CD4-positive, alpha-beta T cell treated with Interleukin-1 beta for 1 hour (primary cell): ENCODE measurements at places on chromosomes 5 and 9.
A peak's percentile ranks its signal among the peaks of the same experiment; 100 is the strongest.

DNA sequence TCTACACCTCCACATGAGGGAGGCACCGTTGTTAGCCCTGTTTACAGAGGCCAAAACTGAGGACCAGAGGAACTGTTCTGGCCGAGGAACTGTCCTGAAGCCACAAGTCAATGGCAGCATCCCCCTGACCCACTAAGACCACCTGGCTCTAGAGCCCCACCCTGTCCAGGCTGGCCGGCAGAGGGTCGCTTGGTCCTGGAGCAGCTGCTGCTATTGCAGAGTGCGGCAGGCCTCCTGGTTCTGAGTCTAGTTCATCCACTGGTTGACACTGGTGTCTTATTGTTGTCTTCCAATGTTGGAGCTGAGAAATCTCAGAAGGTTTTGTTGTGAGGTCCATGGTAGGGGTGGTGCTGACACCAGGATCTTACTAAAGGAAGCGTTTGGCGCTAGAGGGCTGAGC lies 26.6 kb upstream of the ANGPTL2 start:
- no peak for DNase-seq

DNA sequence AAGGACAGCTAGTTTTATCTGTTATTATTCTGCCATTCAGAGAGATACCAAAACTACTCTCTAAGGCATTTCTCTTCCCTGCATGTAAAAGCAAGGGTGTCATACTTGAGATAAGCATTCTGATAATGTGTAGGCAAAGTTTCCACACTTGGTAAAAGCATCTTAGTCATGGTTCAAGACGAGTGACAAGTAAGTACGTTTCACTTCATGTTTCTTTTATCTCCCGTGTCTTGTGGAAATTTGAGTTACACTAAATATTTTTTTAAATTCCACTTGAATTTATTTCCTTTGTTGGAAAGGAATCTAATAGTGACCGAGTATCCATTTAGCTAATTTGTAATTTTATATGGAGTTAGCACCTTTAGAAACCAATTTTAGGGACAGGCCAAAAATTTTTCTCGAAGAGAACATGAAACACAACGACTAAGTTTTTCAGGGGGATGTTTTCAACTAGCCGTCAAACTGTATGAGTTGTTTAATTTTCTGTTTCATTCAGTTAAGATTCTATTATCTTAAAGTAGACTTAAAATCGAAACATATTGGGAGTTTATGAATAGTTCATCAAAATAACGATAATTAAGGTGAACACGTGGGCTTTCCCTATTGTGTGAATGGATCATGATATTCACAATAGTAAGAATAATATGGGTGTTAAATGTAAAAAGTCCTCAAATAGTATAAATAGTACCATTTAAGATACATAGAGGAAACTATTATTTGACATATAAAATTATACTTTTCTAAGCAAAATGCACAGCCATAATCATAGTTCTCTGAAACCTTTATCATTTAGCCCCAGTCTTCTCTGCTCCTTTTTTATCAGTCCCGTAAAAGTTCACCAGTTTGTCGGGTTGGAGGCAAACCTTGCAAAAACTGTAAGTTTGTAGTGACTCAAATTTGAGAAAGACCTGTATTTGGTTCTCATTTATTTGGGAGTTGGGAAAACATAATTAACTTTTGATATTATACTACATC lies 1.6 kb downstream of the RFESD start:
- DNase-seq: no peak

GRCh38 chr9:137315581-137316011 lies 13.5 kb upstream of the NRARP start:
- no peak for DNase-seq

- peak; percentile 34 for DNase-seq
Observed at GRCh38 chr5:172450861-172451695, 3.2 kb downstream of the SH3PXD2B start.

DNA sequence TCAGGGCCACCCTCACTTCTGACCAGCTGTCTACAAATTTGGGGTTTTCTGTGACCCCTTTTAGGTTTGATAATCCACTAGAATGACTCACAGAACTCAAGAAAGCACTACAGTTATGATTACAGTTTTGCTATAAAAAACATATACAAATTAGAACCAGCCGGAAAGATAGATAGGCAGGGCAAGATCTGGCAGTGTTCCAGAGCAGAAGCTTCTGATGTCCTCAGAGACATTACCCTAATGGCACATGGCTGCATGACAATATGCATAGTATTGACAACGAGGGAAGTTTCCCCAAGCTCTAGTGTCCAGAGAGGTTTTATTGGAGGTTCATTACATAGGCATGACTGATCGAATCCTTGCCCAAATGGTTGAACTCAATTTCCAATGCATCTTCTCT lies 158.1 kb downstream of the RAB3C start:
- no peak for DNase-seq

GRCh38 chr9:21656776-21657674 lies 145.4 kb upstream of the MTAP start:
- DNase-seq: no peak

GRCh38 chr5:146562461-146562860 lies 46.5 kb upstream of the GPR151 start:
- DNase-seq: no peak

DNA sequence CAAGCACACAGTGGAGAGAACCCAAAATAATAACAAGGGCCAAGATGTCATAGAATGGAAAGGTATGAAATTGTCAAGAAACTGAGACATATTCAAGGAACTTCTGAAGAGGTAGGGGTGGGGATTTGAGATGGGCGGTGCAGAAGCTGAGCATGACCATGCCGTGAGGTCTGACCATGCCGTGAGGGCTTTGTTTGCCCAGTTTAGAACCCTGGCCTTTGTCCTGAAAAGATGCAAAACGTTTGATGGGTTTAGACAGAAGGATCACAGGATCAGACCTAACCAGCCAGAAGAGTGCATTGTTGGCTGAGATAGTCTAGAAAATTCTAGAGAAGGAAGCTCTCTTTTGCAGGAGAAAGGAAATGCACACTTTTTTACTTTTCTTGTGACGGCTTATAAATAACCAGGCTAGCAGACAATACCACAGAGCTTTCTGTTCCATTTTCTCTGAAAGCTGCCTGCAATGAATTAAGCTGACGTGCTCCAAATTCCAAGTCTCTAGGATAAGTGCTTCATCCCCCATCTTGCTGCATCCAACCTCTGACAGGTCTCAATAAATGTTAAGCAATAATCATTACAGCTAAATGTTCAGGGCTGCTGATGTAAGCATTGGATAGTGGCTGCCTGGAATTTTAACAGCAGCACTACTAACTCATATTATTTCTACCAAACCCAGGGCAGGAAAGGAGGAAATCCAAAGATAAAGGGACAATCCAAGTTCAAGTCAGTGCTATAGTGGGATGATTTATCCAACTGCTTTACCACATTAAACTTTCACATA lies 110.9 kb upstream of the IL6ST start:
- DNase-seq: no peak

- no peak for DNase-seq
Observed at GRCh38 chr5:140222416-140222815, 47.4 kb downstream of the CYSTM1 start.

DNA sequence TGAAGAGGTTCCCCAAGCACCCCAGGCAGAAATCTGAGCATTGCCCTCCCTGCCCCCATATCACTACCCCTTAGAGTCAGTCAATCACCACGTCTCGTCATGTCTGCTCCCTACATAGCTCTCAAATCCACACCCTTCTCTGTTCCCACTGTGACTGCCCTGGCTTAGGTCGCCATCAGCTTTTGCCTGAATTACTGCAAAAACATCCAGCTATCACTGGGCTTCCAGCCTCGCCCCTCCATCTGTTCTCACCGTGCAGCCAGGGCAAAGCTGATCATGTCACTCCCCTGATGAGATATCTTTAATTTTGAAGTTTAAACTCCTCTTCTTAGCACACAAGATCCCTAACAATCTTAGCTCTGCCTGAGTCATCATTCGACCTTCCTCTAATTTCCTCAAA lies 89.6 kb upstream of the TBC1D2 start:
- no peak for DNase-seq

GRCh38 chr5:83914199-83914598 lies 193.5 kb upstream of the HAPLN1 start:
- DNase-seq: no peak

- DNase-seq: no peak
Observed at GRCh38 chr5:71714911-71715310, 4.2 kb upstream of the CARTPT start.

DNA sequence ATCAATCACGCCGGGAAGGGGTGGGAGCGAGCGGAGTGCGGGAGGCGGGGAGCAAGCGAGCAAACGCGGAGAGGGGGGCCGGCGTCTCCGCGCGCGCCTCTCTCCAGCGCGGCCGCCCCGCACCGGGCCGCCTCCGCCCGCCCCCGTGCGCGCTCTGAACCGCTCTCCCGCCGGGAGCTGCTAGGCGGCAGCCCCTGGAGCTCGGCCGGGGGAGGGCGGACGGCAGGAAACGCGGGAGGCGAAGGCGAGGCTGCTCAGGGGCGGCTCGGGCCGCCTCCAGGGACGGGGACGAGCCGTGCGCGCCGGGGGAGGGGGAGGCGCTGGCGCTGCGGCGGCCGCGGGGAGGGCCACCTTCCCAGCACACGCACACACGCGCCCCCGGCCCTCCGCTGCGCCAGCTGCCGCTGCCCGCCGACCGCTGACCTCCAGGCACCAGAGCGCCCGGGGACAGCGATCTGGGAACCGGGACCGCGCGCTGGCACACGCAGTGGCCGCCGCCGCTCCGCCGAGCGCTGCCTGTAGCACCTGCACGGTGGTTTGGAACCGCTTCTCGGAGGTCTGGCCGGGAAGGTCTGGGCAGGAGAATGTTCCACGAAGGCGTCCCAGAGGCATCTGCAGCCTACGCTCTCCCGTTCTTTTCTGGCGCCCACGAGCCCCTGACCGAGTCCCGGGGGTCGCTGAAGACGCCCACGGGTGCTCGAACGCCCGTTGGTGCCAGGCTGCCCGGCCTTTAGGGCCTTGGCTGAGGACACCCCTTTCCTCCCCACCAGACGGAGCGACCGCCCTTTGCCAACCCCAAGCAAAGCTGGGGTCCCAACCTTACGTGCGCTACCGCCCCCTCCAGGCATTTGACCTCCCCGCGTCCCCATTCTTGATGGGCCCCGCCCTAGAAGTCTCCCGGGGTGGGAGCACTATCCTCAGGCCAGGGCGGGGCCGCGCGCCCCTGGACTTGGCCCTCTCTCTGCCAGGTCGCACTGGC lies at the start of gene GABBR2:
GABBR2 (minus strand) TSS at position 3 of the 979 bp plus-strand sequence. CDS start 198 bp downstream, outside the sequence.
- no peak for DNase-seq

GRCh38 chr5:74641735-74642542 lies 1.4 kb upstream of the ENC1 start:
- DNase-seq: peak; percentile 14

- DNase-seq: no peak
Observed at GRCh38 chr5:172751761-172752510, 19.1 kb downstream of the DUSP1 start.

DNA sequence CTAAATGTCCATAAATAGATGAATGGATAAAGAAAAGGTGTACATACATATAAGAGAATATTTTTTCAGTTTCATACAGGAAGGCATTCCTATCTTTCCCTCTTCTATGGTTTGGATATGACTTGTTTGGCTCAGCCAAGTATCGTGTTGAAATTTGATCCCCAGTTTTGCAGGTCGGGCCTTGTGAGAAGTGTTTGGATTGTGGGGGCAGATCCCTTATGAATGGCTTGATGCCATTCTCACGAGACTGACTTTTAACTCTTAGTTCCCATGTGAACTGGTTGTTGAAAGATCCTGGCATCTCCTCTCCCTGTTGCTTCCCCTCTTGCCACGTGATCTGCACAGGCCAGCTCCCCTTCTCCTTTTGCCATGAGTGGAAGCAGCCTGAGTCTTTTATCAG lies 421.1 kb upstream of the FTMT start:
- no peak for DNase-seq

DNA sequence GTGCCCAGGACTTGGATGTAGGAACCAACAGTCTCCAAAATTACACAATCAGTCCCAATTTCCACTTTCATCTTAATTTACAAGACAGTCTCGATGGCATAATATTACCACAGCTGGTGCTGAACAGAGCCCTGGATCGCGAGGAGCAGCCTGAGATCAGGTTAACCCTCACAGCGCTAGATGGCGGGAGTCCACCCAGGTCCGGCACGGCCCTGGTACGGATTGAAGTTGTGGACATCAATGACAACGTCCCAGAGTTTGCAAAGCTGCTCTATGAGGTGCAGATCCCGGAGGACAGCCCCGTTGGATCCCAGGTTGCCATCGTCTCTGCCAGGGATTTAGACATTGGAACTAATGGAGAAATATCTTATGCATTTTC lies 837 bp downstream of the PCDHB2 start:
- DNase-seq: no peak

- no peak for DNase-seq
Observed at GRCh38 chr5:165504674-165505073, 1999.3 kb downstream of the MAT2B start.

DNA sequence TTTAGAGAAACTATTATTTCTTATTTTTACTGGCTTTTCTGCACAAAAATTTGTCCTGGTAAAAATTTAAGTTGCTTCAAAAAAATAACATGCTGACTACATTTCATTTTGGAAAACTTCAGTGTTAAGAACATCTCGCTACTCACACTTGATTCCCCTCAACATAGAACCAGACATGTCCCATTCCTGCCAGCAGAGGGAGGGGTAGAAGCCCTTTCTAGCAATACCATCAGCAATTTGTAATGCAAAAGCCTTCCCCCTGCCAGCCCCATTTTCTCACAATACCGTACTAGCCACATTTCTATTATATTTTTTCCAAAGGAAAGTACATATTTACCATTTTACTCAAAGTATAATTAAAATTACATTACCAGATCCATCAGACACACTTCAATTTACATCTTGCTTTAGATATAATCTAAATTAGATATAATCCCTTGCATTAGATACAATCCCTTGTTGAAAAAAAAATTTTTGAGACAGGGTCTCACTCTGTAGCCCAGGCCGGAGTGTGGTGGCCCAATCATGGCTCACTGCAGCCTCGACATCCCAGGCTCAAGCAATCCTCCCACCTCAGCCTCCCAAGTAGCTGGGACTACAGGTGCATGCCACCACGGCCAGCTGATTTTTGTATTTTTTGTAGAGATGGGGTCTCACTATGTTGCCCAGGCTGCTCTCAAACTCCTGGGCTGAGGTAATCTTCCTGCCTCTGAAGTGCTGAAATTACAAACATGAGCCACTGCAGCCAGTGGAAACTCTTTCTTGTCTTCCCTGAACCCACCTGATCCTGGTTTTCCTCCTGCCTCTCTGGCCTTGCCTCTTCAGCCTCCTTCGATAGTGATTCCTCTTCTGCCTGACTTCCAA lies 39.6 kb upstream of the IDNK start:
- peak; percentile 24 for DNase-seq

- no peak for DNase-seq
Observed at GRCh38 chr5:130092991-130093390, 188.7 kb downstream of the CHSY3 start.
